Peyer's patch (tissue), 4 donors: ENCODE measurements at places on chromosomes 5 and 9. TPM values are rescaled to one million over a fixed set of nuclear protein-coding genes. Genes with fewer than 3 reads are reported as not detected.

GRCh38 chr9:120841930-120842684, 615 bp downstream of the PSMD5 start:
- H3K4me3 ChIP-seq = peak overlapping the region; percentile 78
- H3K36me3 ChIP-seq = no peaks in the 10 kb centered on the region
- peak overlapping the region; percentile 91 for H3K27ac ChIP-seq
- H3K4me1 ChIP-seq = peaks cover 7% of the 10 kb centered on the region

Gene CYFIP2
- total RNA-seq = 46.5 TPM

GRCh38 chr5:73061593-73061992, 58.8 kb upstream of the TMEM171 start:
- no peak overlapping the region for H3K4me3 ChIP-seq
- no peaks in the 10 kb centered on the region for H3K4me1 ChIP-seq

Gene IL3
- not detected for total RNA-seq

DNA sequence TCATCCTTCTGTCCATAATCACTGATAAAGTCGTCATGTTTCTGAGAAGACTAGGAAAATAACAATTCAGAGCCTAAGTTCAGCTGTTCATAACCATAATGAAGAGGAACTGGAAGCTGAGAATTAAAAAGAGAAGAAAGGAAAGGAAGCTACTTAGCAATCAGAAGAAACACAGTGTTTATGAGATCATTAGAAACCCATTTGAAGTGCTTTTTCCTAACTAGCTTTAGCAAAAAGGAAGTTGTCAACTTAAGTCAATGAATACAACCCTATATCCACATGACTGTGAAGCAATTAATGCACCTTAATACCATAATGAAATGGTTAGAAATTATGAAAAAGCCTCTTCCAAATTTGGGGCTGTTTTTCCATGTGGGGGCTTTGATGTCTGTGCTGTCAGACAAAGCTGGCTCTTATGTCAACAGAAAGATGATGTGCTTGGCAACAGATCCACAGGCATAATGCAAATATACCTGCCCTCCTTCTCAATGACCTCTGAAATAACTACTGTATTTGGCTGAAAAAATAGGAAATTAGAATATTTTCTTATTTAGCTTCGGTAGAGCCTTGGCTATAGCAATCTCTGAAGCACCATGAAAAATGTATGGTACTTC, 463.5 kb downstream of the RASEF start:
- H3K27ac ChIP-seq = no peak overlapping the region
- H3K4me3 ChIP-seq = no peak overlapping the region
- no peaks in the 10 kb centered on the region for H3K27me3 ChIP-seq
- H3K4me1 ChIP-seq = no peaks in the 10 kb centered on the region
- H3K36me3 ChIP-seq = no peaks in the 10 kb centered on the region
- no peak for DNase-seq

GRCh38 chr5:72749362-72749997, 67.0 kb upstream of the TNPO1 start:
- H3K4me3 ChIP-seq = no peak overlapping the region
- no peak for DNase-seq
- no peaks in the 10 kb centered on the region for H3K27me3 ChIP-seq
- no peak overlapping the region for H3K27ac ChIP-seq
- H3K36me3 ChIP-seq = no peaks in the 10 kb centered on the region
